ENCODE measurements at places on chromosomes 13 and 19. TPM values are rescaled to one million over a fixed set of nuclear protein-coding genes. Genes with fewer than 3 reads are reported as not detected.
A peak's percentile ranks its signal among the peaks of the same experiment; 100 is the strongest.

DNA sequence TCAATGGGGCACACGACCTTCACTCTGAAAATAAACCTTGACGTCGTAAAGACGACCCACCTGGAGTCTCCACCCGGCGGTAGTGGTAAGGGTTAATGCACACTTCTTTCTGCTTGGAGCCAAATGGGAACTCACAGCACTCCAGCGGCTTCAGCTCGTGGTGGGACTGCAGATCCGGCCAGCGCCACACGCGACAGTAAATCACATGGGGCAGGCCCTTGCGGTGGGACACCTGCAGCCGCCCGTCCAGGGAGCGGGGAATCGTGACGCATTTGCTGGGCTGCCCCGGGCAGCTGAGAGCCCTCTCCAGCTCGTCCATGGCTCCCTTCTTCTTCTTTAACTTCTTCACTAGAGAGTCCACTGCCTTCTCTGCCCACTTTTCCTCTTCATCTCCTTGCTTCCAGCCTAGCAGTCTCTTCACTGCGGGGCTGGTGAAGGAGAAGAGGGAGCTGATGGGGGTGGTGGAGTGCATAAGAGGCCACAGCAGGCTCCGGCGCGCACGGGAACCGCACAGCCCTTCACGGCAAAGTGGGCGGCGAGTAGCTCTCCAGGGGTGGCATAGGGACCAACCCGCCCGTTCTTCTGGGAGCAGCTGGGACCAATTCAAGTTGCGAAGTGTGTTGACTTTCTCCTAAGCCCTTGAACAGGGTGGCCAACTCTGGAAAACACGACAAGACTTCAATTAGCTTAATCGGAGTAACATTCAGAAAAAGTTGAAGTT lies 40.7 kb downstream of the SMAD9 start:
- H3K27me3 ChIP-seq: peaks cover 1% of the 10 kb centered on the region
- DNase-seq: no peak
- H3K27ac ChIP-seq: no peak overlapping the region
- H3K36me3 ChIP-seq: no peaks in the 10 kb centered on the region
- H3K4me3 ChIP-seq: no peak overlapping the region

DNA sequence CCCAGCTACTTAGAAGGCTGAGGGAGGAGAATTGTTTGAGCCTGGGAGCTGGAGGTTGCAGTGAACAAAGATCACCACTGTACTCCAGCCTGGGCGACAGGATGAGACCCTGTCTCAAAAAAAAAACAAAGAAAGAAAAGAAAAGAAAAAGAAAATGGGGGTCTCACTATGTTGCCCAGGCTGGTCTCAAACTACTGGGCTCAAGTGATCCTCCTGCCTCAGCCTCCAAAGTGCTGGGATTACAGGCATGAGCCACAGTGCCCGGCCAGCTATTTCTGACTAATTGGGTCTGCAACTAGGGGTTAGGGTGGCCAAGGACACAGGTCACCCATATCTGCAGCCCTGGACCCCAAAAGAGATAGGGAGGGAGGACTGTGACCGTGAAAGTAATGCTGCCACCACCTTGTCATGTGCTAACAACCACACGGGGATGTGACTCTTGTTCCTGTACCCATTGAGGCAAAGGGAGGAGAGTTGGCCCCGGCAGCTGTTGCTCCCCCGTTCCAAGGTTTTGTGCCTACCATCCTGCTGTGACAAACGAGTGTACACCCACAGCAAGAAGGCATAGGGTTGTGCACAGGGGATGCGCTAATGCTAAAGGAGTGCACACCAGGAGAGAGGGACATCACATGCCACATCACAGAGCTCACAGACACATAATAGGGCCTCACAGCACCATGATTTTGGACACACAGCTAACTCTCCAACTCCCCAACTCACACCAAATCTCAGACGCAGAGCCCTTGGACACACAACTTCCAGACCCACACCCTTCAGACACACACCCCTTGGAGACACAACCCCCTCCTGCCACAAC lies 619 bp downstream of the MEF2B start:
- no peak overlapping the region for H3K27ac ChIP-seq
- no peaks in the 10 kb centered on the region for H3K36me3 ChIP-seq
- H3K4me3 ChIP-seq: no peak overlapping the region
- peaks cover 13% of the 10 kb centered on the region for H3K4me1 ChIP-seq
- DNase-seq: no peak

DNA sequence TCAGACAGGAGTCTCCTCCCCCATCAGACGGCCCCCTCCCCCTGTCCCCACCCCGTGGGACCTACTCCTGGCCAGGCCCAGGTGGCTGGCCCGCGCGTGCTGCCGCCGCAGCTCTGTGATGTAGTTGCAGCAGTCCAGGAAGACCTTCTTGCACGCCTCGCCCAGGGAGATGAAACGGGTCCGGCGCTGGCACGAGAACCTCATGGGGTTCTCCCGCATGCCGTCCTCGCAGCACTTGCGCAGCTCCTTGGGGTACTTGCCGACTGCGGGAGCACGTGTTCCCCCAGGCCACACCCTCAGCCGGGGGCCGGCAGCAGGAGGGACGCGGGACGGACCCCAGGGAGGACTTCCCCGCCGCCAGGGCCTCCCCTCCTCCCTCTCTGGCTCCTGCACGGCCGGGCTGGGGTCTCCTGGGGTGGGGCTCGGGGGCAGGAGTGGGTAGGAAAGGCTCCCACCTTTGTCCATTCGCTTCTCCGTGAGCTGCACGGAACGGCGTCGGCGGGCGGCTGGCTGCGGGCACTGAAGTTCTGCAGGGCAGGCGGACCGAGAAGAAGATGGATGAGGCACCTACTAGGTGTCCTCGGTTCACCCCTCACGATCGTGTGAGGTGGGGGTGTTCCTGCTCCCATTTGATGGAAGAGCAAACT lies 13.3 kb downstream of the C3 start:
- H3K4me3 ChIP-seq: no peak overlapping the region
- peaks cover 10% of the 10 kb centered on the region for H3K4me1 ChIP-seq
- DNase-seq: no peak
- H3K27ac ChIP-seq: no peak overlapping the region
- H3K27me3 ChIP-seq: peaks cover 25% of the 10 kb centered on the region

- H3K36me3 ChIP-seq: no peaks in the 10 kb centered on the region
- no peak overlapping the region for H3K27ac ChIP-seq
- no peak for DNase-seq
- H3K4me3 ChIP-seq: no peak overlapping the region
These were observed 184.8 kb downstream of the TEX29 start for GRCh38 chr13:111505175-111505777.

GRCh38 chr13:87884884-87885283 lies 213.7 kb downstream of the SLITRK5 start:
- no peak overlapping the region for H3K4me3 ChIP-seq
- no peak for DNase-seq
- no peak overlapping the region for H3K27ac ChIP-seq
- no peaks in the 10 kb centered on the region for H3K36me3 ChIP-seq
- H3K27me3 ChIP-seq: no peaks in the 10 kb centered on the region

GRCh38 chr13:21297447-21297846 lies 121.0 kb downstream of the MRPL57 start:
- no peak for DNase-seq
- H3K36me3 ChIP-seq: no peaks in the 10 kb centered on the region
- peaks cover 23% of the 10 kb centered on the region for H3K4me1 ChIP-seq
- H3K4me3 ChIP-seq: peak overlapping the region; percentile 87

DNA sequence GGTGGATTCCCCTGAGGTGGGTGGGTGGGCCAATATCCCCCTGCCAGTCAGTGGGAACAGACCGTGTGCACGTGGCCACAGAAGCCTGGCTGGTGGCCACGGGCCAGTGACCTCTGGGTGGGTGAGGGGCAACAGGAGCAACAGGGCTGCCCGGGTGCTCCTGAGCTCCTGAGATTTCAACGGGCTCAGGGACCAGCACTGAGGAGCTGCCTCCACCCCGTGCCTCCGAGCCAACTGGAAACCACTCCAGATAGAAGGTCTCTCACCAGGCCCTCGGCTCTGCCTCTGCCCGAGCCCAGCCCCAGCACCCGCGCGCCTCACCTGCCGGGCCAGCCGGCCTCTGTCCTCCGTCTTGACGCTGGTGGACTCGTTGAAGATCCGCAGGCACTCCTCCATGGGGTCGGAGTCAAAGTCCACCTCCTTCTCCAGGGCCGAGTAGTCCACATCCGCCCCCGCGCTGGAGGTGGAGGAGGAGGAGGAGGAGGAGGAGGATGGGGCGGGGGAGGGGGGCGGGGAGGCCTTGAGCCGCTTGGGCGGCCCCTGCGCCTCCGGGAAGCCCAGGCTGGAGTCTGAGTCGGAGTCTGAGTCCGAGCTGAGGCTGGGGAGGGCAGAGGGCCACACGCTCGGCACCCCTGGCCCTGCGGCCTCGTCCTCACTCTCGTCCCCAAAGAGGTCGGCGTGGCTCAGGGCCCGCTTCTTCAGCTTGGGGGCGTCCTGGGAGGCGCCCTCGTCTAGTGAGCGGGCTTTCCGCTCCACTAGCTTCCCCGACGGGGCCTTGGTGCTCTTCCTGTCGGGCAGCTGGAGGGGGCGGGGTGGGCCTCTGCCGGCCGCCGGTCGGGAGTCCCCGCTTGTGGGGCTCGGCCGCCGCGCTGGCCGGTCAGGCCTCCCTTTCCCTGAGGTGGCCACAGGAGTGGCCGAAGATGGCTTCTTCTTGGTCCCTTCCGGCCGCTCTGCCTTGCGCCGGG lies 14.8 kb upstream of the ATP8B3 start:
- no peak for DNase-seq
- H3K4me3 ChIP-seq: no peak overlapping the region
- no peaks in the 10 kb centered on the region for H3K27me3 ChIP-seq
- no peaks in the 10 kb centered on the region for H3K4me1 ChIP-seq

GRCh38 chr13:44425041-44425814 lies 51.6 kb downstream of the SERP2 start:
- H3K27me3 ChIP-seq: peaks cover 24% of the 10 kb centered on the region
- H3K27ac ChIP-seq: no peak overlapping the region
- no peak overlapping the region for H3K4me3 ChIP-seq
- H3K4me1 ChIP-seq: no peaks in the 10 kb centered on the region

The GRK1 gene
- not detected for total RNA-seq

The NLRP4 gene
- total RNA-seq: not detected
